ENCODE measurements at places on chromosomes 2 and 18.

DNA sequence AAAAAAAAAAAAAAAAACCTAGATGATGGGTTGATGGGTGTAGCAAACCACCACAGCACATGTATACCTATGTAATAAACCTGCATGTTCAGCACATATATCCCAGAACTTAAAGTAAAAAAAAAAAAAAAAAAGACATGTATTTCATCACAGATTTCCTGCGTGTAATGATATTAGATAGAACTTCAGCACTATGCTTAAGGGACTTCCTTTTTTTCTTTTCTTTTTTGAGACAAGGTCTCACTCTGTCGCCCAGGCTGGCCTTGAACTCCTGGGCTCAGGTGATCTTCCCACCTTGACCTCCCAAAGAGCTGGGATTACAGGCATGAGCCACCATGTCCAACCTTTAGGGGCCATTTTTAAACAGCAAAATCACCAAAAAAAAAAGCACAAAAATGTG, 42.0 kb downstream of the NEURL3 start:
- no peaks in the 10 kb centered on the region for H3K36me3 ChIP-seq
- DNase-seq, result no peak
- no peaks in the 10 kb centered on the region for H3K4me1 ChIP-seq
- H3K4me3 ChIP-seq, result no peak overlapping the region
- H3K27ac ChIP-seq, result no peak overlapping the region
- H3K27me3 ChIP-seq, result no peaks in the 10 kb centered on the region

DNA sequence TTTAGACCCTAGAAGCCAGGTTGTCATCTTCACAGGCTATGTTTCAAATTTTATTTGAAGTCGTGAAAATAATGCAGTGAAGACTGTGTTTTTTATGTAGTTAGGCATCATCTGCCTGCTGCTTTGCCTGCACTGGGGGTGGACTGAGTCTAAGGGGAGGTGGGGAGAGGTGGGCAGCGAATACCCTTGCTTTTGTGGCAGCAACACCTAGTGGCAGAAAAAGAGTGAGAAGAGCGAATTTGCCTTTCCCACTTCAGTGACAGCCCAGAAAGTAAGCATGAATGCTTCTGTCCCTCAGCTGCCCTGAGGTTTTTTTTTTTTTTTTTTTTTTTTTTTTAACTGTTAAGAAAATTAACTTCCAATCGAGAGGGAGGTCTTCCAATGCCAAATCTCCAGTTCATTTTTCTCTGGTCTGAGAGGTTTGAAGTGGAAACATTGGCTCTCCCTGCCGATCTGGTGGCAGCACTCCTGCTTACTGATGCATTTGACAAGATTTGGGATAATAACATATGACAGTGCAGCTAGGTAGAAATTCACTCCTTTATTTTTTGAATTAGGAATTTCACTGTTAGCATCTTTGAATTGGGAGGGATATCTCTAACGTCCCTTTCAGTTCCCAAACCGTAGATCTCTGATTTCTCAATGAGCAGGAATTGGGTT, 60.3 kb upstream of the LYPD6B start:
- H3K36me3 ChIP-seq, result no peaks in the 10 kb centered on the region
- DNase-seq, result no peak
- no peak overlapping the region for H3K27ac ChIP-seq
- H3K4me3 ChIP-seq, result no peak overlapping the region

- H3K27me3 ChIP-seq, result no peaks in the 10 kb centered on the region
- H3K4me3 ChIP-seq, result no peak overlapping the region
- no peak for DNase-seq
- no peaks in the 10 kb centered on the region for H3K4me1 ChIP-seq
- H3K27ac ChIP-seq, result no peak overlapping the region
These were observed 190.1 kb upstream of the AGAP1 start for GRCh38 chr2:235303499-235304291.

GRCh38 chr2:28617502-28618184, 121.8 kb downstream of the PLB1 start:
- no peaks in the 10 kb centered on the region for H3K36me3 ChIP-seq
- DNase-seq, result no peak
- H3K4me3 ChIP-seq, result no peak overlapping the region
- H3K4me1 ChIP-seq, result no peaks in the 10 kb centered on the region
- H3K27me3 ChIP-seq, result no peaks in the 10 kb centered on the region
- no peak overlapping the region for H3K27ac ChIP-seq

- H3K27me3 ChIP-seq, result no peaks in the 10 kb centered on the region
- no peak for DNase-seq
- no peaks in the 10 kb centered on the region for H3K4me1 ChIP-seq
- no peaks in the 10 kb centered on the region for H3K36me3 ChIP-seq
These were observed 67.3 kb downstream of the SMIM21 start for GRCh38 chr18:75360215-75360614.

GRCh38 chr2:11482473-11483035, 16.6 kb upstream of the E2F6 start:
- H3K27me3 ChIP-seq, result no peaks in the 10 kb centered on the region
- no peak for DNase-seq
- no peak overlapping the region for H3K27ac ChIP-seq
- H3K36me3 ChIP-seq, result no peaks in the 10 kb centered on the region
- H3K4me3 ChIP-seq, result no peak overlapping the region

GRCh38 chr18:23897733-23898132, 116.8 kb upstream of the TTC39C start:
- no peaks in the 10 kb centered on the region for H3K4me1 ChIP-seq
- H3K4me3 ChIP-seq, result no peak overlapping the region
- H3K36me3 ChIP-seq, result no peaks in the 10 kb centered on the region
- H3K27me3 ChIP-seq, result no peaks in the 10 kb centered on the region
- H3K27ac ChIP-seq, result no peak overlapping the region

DNA sequence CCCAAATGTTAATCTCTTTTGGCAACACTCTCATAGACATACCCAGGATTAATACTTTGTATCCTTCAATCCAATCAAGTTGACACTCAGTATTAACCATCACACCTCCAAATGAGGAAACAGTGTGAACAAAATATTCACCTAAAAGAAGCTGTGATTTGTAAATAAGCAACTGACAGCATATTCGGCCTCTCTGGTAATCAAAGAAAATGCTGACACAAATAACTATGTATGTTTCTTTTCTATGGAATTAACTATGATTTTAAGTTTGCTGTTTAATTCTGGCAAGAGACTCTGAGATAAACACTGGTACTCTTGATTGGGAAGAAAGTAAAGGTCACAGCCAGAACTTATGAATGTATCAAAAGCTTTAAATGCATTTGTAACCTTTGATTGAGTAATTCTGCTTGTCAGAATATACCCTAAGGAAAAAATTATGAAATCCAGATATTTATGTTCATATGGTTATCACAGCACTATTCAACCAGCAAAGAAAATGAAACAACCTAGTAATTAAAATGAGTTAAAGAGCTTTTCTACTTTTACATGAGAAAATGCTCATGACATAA, 3.6 kb upstream of the GYPC start:
- no peak overlapping the region for H3K27ac ChIP-seq
- no peak for DNase-seq
- H3K4me3 ChIP-seq, result no peak overlapping the region
- no peaks in the 10 kb centered on the region for H3K27me3 ChIP-seq
